ENCODE measurements at places on chromosomes 3 and 15.

DNA sequence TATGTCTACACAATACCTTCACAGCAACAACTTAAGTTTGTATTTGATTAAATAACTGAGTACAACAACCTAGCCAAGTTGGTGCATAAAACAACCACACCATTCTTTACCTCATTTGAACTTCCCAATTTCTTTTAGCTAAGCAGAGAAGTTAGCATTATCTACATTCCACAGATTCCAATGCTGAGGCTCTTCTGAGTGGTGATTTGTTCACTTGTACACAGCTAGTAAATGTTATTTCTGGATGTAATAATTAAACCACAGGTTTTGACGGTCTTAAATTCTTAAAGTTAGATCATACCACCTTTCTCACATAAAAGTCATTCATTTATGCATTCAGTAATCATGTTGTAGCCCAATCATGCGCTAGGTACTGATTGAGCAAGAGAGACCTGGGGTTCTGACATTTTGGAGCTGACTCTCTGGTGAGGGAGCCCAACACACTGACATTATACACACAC, 102.5 kb downstream of the SST start:
- no peak for DNase-seq

DNA sequence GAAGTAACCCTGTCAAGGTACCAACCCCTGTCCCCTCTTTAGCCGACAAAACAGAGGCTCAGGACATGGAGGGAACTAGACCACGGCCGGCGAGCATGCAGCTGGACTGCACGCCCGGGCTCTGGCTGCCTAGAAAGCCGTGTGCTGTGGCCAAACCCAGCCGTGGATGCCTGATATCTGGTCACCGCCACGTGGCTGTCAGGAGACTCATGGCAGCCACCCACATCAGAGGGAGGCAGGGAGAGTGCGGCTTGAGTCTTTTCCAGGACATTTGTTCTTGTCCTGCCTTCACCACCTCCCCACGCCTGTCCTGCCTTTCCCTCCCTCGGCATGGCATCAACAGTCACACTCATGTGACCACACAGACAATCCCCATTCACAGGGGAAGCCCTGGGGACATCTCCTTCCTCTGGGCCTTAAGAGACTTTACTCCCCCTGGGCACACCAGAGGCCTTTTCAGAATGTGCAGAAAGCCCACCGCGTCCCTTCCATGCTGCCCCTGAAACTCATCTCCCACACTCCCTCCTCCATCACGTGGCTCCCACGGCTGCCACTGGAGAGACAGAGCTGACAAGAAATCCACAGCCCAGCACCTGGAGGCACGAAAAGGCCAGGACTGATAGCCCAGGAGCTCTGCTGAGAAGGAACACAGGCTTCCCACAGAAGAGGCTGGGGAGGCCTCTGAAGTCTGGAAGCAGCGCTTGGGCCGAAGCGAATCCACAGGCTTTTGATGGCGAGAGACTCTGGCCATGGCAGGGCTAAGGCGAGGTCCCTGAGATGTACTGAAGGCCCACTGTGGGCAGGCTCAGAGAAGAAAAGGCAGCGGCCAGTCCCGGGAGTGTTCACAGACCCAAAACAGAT, 71.2 kb upstream of the IQSEC1 start:
- DNase-seq, result no peak

- no peak for DNase-seq
These were observed 345.1 kb downstream of the PLOD2 start for GRCh38 chr3:145815707-145816413.

- no peak for DNase-seq
These were observed 164.3 kb downstream of the PCCB start for GRCh38 chr3:136414476-136414875.

GRCh38 chr3:109545746-109546145, 208.4 kb upstream of the DPPA4 start:
- DNase-seq, result no peak

- no peak for DNase-seq
These were observed 29.1 kb upstream of the GNB5 start for GRCh38 chr15:52220251-52220650.

Data from hematopoietic multipotent progenitor cell treated with erythropoietin and hydrocortisone succinate and interleukin-3 and kit ligand, for 15 days (in vitro differentiated cells).